Activated naive CD4-positive, alpha-beta T cell (primary cell): ENCODE measurements at places on chromosomes 11 and 22.

GRCh38 chr22:27732841-27733240 lies 68.7 kb downstream of the MN1 start:
- no peak for DNase-seq

DNA sequence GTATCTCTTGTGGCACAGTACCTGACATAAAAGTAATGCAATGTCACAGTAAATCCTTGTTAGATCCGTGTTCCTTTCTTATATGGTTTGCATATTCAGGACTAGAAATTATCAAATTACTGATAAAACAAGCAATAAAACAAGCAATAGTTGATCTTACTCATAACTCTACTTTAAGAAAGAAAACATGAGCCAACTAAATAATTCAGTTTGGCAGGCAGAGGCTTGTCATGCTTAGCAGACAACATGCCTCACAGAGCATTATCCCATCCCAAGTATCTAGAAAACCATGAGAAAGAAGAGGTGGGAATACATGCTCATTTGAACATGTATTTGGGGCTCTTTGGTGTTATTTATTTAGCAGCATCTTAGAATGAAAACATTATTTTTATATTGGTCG lies 241.9 kb downstream of the SOX6 start:
- no peak for DNase-seq

GRCh38 chr22:44811141-44811540 lies 58.8 kb downstream of the ARHGAP8 start:
- no peak for DNase-seq

- no peak for DNase-seq
Observed at GRCh38 chr22:30909306-30909705, 59.3 kb downstream of the MORC2 start.

DNA sequence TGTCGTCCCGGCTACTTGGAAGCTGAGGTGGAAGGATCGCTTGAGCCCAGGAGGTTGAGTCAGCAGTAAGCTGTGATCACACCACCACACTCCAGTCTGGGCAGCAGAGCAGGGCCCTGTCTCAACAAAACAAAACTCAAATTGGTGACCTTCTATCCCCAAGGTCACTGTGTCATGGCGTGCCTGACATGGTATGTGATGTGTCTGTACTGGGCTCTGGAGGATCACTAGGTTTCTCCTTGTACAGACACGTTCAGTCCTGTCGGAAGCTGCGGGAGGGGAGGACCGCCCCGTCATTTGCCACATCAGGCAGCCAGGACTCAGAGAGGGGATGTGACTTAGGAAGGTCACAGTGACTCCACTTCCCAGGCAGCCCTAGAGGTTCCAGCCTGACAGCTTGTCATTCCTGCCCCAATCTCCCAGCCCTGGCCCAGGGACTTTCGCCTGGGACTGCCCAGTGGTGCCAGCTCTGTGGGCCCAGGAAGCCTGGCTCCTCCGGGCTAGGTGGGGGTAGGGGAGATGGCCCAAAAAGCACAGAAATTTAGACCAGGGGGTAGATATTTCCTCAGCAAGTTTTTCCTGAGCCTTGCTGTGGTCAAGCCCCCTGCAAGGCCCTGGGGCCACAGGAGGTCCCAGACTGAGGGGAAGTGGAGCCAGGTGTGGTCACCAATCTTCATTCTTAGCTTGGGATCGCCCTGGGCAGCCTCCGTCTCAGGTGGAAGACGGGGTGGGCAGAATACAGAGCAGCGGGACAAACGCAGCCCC lies 53.2 kb downstream of the TRIOBP start:
- no peak for DNase-seq
